Activated CD4-positive, alpha-beta T cell treated with anti-CD3 and anti-CD28 coated beads, Interleukin-2, amount 50 U/mL, for 24 hours (primary cell): ENCODE measurements at places on chromosomes 1 and 21.

DNA sequence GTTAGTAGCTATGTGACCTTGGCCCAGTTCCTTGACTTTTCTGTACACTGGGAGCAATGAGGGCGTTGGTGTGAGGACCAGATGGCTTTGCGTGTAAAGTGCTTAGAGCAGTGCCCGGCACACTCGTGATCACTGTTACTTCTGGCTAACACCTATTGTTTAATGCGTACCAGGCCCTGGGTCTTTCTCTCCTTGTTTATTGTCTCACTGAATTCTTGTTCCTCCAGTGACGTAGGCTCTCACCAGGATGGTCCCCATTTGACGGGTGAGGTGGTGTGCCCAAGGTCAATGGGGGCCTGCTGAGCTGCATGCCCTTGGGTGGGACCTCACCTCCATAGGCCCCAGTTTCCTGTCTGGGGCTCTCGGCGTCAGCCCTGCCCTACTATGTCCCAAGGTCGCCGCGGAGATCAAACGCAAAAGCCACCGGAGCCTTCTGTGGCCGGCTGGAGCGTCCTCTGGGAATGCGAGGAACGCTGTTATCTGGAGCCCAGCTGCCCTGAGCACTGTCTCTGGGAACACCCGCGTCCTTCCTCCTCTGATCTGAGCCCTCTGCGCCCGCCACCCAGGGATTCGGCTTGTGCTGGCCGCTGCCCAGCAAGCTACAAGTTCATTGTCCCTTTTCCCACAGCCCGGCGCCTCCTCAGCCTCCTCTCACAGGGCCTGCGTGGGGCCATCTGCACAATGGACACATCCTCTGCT is 28.9 kb downstream of the ALPL start:
- DNase-seq = no peak

DNA sequence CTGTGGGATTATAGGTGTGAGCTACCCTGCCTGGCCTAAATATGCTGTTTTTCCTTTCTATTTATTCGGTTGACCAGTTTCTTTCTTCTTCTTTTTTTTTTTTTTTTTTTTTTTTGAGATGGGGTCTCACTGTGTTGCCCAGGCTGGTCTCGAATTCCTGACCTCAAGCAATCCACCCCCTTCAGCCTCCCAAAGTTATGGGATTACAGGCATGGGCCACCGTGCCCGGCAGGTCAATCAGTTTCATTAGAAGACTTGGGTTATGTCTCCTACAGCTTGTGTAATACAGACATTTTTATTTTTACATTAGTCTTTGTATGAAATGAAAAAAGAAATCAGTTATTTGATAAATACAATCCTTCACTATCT is 61.1 kb downstream of the UCK2 start:
- DNase-seq = no peak

DNA sequence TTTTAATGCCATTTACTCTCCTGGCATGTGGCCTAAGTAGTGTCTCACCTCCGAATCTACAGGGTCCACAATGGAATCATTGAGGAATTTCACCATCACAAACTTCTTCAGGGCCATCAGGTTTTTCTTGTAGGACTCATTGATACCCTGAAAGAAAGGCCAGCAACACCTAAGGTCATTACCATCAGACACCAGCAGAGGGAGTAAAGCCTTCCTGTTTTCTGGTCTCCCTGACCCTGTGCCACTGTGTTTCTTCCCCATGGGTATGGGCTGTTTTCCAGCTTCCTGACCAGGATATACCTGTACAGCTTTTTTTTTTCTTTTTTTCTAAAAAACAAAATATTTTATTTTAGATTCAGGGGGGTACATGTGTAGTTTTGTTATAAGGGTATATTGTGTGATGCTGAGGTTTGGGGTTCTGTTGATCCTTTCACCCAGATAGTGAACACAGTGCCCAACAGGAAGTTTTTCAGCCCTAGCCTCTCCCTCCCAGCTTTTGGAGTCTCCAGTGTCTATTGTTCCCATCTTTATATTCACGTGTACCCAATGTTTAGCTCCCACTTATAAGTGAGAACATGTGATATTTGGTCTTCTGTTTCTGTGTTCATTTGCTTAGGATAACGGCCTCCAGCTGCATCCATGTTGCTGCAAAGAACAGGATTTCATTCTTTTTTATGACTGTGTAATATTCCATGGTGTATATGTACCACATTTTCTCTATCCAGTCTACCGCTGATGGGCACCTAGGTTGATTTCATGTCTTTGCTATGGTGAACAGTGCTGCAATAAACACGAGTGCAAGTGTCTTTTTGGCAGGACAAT is 18.3 kb downstream of the PPT1 start:
- DNase-seq = peak; percentile 45

GRCh38 chr1:200386416-200386815 is 23.4 kb downstream of the ZNF281 start:
- DNase-seq = no peak

GRCh38 chr1:112304126-112304525 is 91.9 kb upstream of the CTTNBP2NL start:
- DNase-seq = no peak

DNA sequence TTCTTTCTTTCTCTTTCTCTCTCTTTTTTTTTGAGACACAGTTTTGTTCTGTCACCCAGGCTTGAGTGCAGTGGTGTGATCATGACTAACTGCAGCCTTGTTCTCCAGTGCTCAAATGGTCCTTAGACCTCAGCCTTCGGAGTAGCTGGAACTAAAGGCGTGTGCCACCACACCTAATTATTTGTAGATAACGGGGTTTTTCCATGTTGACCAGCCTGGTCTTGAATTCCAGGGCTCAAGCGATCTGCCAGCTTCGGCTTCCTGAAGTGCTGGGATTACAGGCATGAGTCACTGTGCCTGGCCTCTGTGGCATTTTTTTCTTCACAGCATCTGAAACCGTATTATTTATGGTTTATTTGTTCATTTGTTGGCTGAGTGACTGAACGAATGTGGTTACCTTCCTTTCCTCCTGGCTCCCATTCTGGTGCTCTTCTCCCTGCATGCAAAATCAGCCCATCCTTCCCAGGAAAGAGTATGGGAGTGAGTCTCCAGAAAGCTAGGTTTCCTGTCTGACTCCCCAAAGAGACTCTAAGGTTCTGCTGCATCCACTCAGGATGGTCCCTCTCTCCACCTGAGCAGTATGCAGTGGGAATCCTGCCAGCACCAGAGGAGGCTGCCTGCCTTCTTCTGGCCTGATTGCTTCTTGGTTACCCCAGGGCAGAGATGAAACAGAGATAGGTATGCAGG is 155.0 kb upstream of the BEND5 start:
- no peak for DNase-seq

DNA sequence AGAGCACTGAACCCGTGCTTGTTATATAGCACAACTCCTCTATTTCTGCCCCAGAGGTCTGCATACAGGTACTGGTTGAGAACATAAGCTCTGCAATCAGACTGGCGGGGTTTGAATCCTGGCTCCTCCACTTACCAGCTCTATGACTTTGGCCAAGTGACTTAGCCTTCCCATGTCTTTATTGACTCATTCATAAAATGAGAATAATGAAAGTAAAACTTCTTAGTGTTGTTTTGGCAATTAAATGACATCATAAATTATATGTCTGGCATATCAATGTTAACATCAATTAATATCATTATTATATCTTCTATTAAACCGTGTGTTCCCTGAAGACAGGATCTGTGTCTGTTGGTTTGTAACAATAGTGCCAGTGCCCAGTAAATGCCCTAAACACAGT is 4.3 kb downstream of the INKA2 start:
- DNase-seq = no peak

DNA sequence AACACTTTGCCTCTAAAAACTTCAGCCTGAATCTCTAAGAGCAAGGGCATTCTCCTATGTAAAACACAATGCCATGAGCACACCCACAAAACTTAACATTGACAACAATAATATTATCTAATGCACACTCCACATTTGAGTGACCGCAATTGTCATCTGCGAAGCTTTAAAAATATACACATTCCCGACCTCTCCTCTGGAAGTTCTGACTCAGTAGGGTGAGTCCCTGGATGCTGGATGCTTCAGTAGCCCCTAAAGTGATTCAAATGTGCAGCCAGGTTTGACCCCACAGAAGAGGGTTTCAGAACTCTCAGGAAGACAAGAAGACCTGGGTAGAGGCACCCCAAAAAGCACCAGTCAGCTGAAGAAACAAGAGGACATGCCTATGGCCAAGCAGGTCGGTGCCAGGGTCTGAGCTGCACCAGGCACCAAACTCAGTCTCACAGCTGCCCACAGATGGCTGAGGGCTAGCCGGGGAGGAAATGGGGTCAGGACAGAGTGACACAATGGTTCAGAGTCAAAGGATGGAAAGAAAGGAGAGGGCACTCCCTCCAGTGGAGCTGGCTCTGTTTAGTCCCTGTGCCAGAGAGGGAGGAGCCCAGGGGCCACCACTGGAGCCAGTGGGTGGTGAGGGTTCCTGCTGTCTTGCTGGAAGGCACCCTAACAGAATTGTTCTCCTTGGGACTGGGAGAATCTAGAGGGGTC is 17.4 kb downstream of the PIK3C2B start:
- DNase-seq = no peak

- no peak for DNase-seq
Observed at GRCh38 chr21:20802201-20802600, 196.0 kb upstream of the NCAM2 start.

GRCh38 chr1:165857046-165857801 is 29.8 kb downstream of the UCK2 start:
- DNase-seq = no peak

DNA sequence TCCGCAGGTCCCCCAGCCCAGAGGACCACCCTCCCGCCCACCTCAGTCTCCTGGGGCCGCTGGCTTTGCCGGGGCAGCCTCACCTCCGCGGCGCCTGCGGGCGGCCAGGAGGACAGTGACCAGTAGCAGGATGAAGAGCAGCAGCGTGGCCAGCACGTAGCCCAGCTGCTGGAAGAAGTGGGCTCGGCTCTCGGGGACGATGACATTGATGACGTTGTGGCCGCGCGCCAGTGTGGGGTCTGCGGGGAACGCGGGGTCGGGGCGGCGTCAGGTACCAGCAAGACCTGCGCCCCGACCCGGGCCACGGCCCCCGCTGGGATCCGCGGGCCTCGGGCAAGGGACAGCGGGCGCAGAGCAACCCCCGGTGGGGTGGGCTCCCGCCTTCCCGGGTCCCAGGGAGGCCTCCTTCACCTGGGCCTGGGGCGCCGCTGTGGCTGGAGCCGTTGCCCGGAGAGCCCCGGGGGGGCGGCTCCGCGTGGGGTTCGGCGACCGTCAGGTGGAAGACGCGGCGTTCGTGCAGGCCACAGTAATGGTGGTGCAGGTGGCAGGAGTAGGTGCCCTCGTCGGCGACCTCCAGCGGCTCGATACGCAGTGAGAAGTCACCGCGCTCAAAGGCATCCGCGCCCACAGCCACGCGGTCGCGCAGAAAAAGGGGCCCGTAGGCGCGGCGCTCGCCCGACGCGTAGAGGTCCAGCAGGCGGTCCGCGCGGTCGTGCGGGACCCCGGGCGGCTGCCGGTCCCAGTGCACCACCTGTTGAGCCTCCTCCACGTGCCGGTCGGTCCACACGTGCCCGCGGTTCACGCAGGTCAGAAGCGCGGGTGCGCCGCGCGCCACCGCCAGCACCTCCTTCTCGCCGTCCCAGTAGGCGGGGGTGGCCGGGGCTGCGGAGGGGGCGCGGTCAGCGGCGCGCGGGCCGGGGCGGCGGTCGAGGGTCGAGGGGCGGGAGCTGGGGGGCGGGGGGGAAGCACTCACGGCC is 3.8 kb downstream of the MXRA8 start:
- DNase-seq = no peak

DNA sequence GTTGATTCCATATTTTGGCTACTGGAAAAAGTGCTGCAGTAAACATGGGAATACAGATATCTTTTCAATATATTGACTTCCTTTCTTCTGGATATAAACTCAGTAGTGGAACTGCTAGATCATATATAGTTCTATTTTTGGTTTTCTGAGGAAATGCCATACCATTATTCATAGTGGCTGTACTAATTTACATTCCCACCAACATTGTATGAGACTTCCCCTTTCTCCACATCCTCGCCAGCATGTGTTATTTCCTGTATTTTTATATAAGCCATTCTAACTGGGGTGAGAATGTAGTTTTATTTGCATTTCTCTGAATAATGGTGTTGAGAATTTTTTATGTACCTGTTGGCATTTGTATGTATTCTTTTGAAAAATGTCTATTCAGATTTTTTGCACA is 385.2 kb downstream of the NUF2 start:
- DNase-seq = no peak

GRCh38 chr1:150283260-150283659 is 906 bp downstream of the CIART start:
- DNase-seq = no peak

DNA sequence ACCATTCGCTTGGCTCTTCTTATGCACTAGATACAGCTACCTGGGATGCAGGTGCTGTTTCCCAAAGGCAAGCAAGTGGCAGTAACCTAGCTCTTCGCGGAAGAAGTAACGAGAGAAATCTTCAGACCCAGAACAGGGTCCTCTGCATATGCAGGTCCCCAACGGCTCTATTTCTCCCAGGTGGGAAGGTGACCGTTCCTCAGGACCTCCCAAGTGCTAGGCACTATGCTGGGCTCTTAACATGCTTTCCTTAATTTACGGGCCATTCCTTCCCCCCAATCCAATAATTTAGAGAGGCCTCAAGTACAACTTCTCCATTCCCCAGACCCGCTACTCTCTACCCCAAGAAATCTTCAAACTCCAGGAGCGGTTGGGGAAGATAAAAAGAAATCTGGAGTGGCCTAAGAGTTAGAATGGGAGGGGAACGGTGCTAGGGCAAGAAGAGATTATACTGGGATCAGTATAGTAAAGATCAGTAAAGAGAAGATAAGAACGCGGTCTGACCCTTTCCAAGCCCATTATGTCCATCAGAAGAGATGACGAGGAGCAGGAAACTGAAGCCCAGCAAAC is 410 bp downstream of the TXNDC12 start:
- no peak for DNase-seq

DNA sequence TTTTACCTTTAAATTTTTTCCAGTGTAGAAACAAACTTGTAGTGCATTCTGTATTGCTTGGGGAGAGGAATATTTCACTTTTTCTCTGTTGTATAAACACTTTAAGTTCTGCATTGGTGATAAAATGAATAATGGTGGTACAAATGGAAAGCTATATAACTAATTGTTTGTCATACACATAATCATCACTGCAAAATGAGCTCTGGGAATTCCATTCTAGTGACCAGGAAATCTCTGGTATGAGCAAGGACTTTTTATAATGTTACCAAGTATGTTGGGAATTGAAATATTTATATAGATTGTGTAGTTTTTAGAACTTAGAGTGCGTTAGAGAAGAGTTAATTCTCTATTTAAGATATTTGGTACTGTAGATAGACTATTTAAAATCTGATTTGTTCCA is 5.0 kb upstream of the FMN2 start:
- DNase-seq = no peak
